Germinal center (tissue), 1 donor: ENCODE measurements at places on chromosomes 3 and 15.

- no peak for DNase-seq
These were observed 1303.3 kb downstream of the OTOL1 start for GRCh38 chr3:162799910-162800309.

GRCh38 chr3:45017821-45018220 lies 8.3 kb upstream of the CLEC3B start:
- DNase-seq: no peak

DNA sequence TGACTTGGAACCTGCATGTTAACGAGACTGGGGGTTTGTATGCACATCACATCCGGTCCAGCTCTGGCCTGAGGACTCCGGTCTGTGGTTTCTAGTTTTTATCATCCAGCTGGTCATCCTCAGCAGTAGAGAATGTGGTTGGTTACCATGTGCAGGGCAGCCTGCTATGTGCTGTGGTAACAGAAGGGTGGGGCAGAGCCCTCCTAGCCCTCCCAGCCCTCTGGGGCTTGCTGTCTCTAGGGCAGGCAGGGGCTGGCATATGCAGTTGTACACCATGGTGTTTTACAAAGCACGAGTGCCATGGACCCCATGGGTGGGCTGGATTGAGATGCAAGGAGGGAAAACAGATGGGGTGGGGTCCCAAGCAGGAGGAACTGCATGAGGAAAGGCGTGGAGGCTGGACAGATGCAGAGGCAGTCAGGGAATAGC lies 70.2 kb downstream of the APBA2 start:
- no peak for DNase-seq

DNA sequence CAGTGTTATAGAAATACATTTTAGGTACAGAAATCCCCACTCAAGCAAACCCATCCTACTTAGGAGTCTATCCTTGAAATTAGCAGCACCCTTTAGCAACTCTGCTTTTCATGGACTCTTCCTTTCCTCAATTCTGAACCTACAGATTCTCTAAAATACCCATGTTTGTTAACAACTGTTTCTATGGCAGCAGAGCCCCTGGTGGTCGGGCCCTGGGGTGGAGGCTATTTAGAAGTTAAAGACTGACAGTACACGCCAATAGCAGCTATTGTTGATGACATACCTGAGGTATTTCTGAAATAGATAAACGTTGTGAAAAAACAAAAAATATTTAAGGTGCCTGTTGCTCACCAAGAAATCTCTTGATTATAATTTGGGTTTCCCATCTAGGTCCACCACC lies 23.4 kb upstream of the NRG4 start:
- DNase-seq: no peak

GRCh38 chr15:38130740-38131498 lies 121.7 kb upstream of the SPRED1 start:
- DNase-seq: no peak

GRCh38 chr3:139530717-139531116 lies 8.8 kb downstream of the RBP1 start:
- DNase-seq: no peak

- DNase-seq: no peak
These were observed 226.1 kb downstream of the ADAMTS17 start for GRCh38 chr15:100115711-100116090.

DNA sequence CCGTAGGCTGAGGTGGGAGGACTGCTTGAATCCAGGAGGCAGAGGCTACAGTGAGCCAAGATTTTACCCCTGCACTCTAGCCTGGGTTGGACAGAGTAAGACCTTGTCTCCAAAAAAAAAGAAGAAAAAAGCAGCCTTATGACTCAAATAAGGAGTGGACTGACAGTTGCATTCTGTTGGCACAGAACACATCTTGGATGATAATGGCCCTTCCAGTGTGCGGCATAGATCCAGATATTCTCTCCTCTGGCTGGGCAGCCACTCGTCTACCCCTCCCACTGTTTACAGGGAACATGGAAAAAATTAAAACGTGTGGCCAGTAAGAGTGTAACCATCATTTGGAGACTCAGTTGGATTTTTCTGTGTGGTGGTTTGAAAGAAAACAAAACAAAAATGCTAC lies 118.6 kb upstream of the RNF7 start:
- no peak for DNase-seq
